ENCODE measurements at places on chromosomes 12 and 14. TPM values are rescaled to one million over a fixed set of nuclear protein-coding genes. Genes with fewer than 3 reads are reported as not detected.
A peak's percentile ranks its signal among the peaks of the same experiment; 100 is the strongest.

- H3K4me3 ChIP-seq = no peak overlapping the region
- H3K27ac ChIP-seq = no peak overlapping the region
- peaks cover 8% of the 10 kb centered on the region for H3K4me1 ChIP-seq
- DNase-seq = peak; percentile 55
These were observed 50.0 kb downstream of the KDM2B start for GRCh38 chr12:121530600-121531355.

GRCh38 chr12:95118788-95119179 is 45.4 kb upstream of the NR2C1 start:
- H3K4me3 ChIP-seq = no peak overlapping the region
- DNase-seq = no peak
- no peaks in the 10 kb centered on the region for H3K4me1 ChIP-seq

GRCh38 chr12:110543252-110543959 is 39.7 kb downstream of the PPTC7 start:
- peaks cover 2% of the 10 kb centered on the region for H3K4me1 ChIP-seq
- H3K4me3 ChIP-seq = no peak overlapping the region
- no peak for DNase-seq
- H3K27me3 ChIP-seq = no peaks in the 10 kb centered on the region
- no peak overlapping the region for H3K27ac ChIP-seq

DNA sequence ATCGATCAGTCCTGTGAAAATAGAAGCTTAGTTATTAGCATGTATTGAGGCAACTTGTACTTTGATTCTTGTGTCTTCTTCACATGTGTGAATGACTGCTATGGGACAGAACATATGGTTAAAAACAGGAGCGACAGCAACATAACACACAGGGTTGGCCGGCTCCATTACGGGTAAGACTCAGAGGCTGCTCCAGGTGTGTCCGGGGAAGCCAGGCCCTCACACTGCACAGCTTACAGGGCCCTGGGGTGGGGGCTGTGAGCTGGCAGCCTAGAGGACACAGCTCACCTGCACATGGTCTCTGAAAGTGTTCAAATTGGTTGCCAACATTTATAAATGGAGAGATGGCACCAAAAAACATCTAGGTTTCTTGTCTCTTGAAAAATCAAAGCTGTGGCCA is 31.1 kb downstream of the TCHP start:
- peaks cover 49% of the 10 kb centered on the region for H3K36me3 ChIP-seq
- no peak overlapping the region for H3K4me3 ChIP-seq
- H3K27me3 ChIP-seq = no peaks in the 10 kb centered on the region
- H3K27ac ChIP-seq = no peak overlapping the region

RD3L gene
- total RNA-seq = not detected

CAPZA3 gene
- not detected for total RNA-seq

DNA sequence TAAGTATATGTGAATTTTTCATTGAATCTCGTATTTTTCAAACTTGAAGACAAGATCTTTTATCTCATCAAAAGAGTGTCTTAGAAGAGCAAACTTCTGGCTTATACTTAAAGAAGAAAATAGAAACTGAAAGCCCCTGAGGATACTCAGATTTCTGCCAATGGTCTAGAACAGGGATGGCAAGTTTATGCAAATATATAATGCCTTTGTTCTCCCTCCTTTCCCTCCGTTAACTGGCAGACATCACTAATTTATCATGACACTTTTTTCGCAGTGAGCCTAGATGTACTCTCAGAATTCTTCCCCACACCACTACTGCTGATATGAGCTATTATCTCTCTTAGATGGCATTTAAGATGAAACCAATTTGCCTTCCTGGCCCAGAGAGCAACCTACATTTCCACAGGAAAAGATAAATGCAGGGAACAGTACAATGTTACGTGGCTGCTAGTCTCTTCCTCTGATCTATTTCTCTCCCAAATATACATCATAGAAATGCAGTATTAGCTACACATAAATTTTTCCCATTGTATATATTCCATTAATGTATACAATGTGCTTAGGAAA is 40.0 kb upstream of the DAAM1 start:
- H3K36me3 ChIP-seq = no peaks in the 10 kb centered on the region
- no peak overlapping the region for H3K4me3 ChIP-seq
- H3K27me3 ChIP-seq = no peaks in the 10 kb centered on the region
- DNase-seq = no peak

KRT79 gene
- total RNA-seq = 0.27 TPM

- H3K36me3 ChIP-seq = peaks cover 38% of the 10 kb centered on the region
- H3K4me3 ChIP-seq = no peak overlapping the region
- H3K27ac ChIP-seq = peak overlapping the region; percentile 69
- H3K4me1 ChIP-seq = peaks cover 56% of the 10 kb centered on the region
These were observed 45.7 kb downstream of the CORO1C start for GRCh38 chr12:108685469-108686260.

DNA sequence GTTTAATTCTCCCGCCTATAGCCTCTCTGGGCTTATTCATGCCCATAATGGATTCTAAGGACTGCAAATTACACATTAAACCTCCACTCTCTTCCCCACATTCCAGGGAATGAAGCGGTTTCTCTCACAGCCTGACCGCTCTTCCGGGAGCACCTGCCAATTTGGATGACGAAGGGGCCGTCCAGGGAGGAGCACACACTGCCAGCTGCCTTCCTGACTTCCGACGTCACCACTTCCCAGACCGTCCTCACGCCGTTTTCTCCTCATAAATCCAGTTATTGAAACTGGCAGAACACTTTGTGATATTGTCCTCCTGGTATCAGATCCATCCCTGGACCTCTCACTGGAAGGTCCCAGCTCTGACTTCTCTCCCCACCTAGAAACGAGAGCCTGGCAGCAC is 87.6 kb downstream of the GCH1 start:
- DNase-seq = no peak
- H3K27me3 ChIP-seq = peaks cover 5% of the 10 kb centered on the region
- no peaks in the 10 kb centered on the region for H3K36me3 ChIP-seq

- no peaks in the 10 kb centered on the region for H3K4me1 ChIP-seq
- DNase-seq = no peak
- H3K36me3 ChIP-seq = no peaks in the 10 kb centered on the region
- no peak overlapping the region for H3K27ac ChIP-seq
These were observed 113.1 kb upstream of the FOXG1 start for GRCh38 chr14:28653521-28653920.

GRCh38 chr14:58769771-58770170 is 132.0 kb downstream of the DACT1 start:
- no peak for DNase-seq
- no peaks in the 10 kb centered on the region for H3K36me3 ChIP-seq
- H3K27me3 ChIP-seq = no peaks in the 10 kb centered on the region

DNA sequence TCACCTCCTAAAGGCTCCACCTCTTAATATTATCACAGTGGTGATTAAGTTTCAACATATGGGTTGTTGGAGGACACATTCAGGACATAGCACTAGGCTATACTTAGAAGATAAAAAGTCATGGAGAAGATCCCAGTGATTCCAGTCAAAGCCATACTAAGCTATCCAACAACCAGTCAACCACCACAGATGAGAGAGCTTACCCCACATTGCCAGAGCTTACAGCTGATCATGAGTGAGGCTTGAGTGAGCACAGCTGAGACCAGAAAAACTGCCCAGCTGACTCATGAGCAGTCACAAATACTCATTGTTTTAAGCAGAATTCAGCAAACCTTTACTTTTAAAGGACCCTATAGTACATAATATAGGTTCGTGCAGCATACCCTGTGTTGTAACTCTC is 85.1 kb downstream of the DRAM1 start:
- no peak overlapping the region for H3K4me3 ChIP-seq
- no peak for DNase-seq
- H3K4me1 ChIP-seq = no peaks in the 10 kb centered on the region

- no peak overlapping the region for H3K4me3 ChIP-seq
- H3K27me3 ChIP-seq = no peaks in the 10 kb centered on the region
- H3K4me1 ChIP-seq = no peaks in the 10 kb centered on the region
- DNase-seq = no peak
- no peak overlapping the region for H3K27ac ChIP-seq
These were observed 614.9 kb downstream of the VRK1 start for GRCh38 chr14:97411938-97412612.

DNA sequence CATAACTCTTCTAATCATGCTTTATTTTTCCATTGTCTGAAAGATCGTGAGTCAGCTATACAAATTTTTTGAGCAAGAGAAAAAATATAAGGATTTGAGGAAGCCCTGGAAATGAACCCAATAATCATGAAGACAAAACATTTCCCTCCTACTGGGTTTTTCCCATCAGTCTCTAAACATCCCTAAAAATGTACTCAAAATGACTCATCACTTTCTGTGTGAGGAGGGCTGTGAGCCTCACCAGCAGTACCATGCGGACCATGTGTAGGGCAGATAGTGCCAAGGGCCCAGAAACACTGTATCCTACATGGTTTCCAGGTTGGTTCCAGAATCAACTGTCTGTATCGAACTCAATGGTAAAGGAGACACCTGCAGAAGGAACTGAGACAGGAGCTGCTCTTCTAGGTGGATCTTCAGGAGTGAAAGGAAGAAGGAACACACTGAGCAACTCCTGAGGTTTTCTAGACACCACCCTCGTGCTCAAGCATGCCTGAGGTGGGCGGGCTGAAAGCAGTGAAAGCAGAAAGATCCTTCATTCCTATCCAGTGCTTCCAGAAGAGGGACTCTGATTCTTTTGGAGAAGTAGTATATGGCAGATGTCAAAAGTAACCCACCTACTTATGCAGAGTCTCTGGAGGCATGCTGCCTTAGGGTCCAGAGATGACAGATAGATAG is 48.6 kb upstream of the RHOJ start:
- DNase-seq = no peak
- H3K27me3 ChIP-seq = no peaks in the 10 kb centered on the region
- H3K4me3 ChIP-seq = no peak overlapping the region

DNA sequence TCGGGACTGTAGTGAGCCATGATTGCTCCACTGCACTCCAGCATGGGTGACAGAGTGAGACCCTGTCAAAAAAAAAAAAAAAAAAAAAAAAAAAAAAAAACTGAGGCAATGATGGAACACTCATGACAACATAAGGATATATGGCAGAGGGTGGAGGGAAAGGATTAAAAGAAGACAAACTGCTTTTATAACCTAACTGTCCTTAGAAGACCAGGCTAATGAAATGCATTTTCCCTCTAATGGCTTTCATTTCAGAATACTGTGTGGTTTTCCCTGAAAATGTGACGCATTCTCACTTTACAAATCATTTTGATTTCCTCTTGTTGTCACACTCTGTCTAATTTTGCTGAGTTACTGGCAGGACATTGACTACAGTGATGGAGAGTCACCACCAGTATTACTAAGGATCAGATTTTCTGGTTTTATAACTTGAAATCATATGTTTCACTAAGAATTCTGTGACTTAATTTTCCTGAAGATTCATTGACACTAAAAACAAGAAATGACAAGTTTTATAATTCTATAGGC is 137.6 kb upstream of the SSTR1 start:
- no peaks in the 10 kb centered on the region for H3K4me1 ChIP-seq
- no peak overlapping the region for H3K27ac ChIP-seq
- no peaks in the 10 kb centered on the region for H3K36me3 ChIP-seq
- no peaks in the 10 kb centered on the region for H3K27me3 ChIP-seq
- no peak overlapping the region for H3K4me3 ChIP-seq
- DNase-seq = no peak

USP30 gene
- total RNA-seq = 9.8 TPM

DNA sequence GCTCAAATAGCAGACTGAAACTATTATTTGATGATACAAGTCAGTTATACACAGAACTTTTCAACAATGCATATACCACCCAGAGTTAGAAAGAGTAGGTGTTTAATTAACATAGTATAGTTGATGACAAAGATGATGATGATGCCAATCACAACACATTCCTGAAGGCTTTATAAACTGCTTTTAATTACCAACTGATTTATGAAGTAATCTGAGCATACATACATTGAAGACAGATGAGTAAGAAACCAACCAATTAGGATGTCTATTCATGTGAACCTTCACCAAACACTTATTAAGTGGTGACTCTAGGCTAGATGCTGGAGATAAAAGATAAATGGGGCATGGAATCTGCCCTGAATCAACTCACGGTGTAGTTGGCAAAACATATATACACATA is 600.9 kb upstream of the FLRT2 start:
- no peak overlapping the region for H3K27ac ChIP-seq
- H3K4me3 ChIP-seq = no peak overlapping the region
- no peaks in the 10 kb centered on the region for H3K4me1 ChIP-seq
- DNase-seq = no peak

GRCh38 chr12:75684678-75685616 is 173.5 kb upstream of the KRR1 start:
- DNase-seq = peak; percentile 28
- no peaks in the 10 kb centered on the region for H3K36me3 ChIP-seq
- H3K4me3 ChIP-seq = no peak overlapping the region
- peaks cover 18% of the 10 kb centered on the region for H3K4me1 ChIP-seq

DNA sequence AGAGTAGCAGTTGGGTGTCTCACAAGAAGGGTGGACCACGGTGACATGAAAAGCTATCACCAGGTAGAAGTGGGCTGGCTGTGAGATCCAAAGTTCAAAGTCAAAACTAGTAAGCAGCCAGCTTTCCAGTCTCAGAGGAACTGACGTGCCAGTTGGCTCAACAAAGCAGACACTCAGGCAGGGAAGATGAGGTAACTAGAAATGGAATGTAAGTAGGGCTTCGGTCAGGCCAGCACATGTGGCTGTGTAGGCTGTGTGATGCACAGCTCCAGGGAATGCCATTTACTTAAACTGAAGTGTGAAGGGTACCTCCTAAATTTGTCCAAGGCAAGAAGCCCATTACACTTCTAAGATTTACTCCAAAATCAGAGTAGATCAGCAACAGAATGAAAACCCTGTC is 43.6 kb downstream of the PTPRR start:
- no peaks in the 10 kb centered on the region for H3K36me3 ChIP-seq
- no peak for DNase-seq
- no peaks in the 10 kb centered on the region for H3K27me3 ChIP-seq
- no peak overlapping the region for H3K4me3 ChIP-seq
- H3K4me1 ChIP-seq = no peaks in the 10 kb centered on the region

SLCO1B1 gene
- not detected for total RNA-seq

THAP2 gene
- 5.7 TPM for total RNA-seq

- H3K36me3 ChIP-seq = no peaks in the 10 kb centered on the region
- H3K27me3 ChIP-seq = no peaks in the 10 kb centered on the region
- H3K4me3 ChIP-seq = no peak overlapping the region
- peaks cover 2% of the 10 kb centered on the region for H3K4me1 ChIP-seq
These were observed 308.6 kb downstream of the CCDC91 start for GRCh38 chr12:28498850-28499249.

DNA sequence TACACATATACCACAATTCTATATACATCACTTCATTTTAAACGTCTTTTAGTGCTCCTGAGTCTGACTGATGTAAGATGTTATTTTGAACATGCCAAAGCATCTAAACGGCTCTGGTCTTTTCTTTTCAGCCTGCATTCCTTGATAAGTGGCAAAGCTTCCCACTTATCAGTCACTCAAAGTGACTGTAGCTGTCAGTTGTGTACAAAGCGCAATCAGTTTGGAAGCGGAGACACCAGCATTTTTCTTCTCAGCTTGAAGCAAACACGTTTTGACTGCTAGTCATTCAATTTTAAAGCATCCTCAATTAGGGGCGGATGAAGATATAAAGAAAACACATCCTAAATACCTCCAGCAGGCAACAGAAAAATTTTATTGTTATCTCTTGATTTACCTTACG is 226.8 kb downstream of the SOX5 start:
- H3K36me3 ChIP-seq = peaks cover 13% of the 10 kb centered on the region
- H3K4me3 ChIP-seq = peak overlapping the region; percentile 11
- peaks cover 7% of the 10 kb centered on the region for H3K4me1 ChIP-seq
- peak; percentile 72 for DNase-seq
- H3K27ac ChIP-seq = peak overlapping the region; percentile 81
- no peaks in the 10 kb centered on the region for H3K27me3 ChIP-seq

- DNase-seq = no peak
- H3K36me3 ChIP-seq = peaks cover 67% of the 10 kb centered on the region
- H3K4me3 ChIP-seq = no peak overlapping the region
- no peaks in the 10 kb centered on the region for H3K4me1 ChIP-seq
- no peaks in the 10 kb centered on the region for H3K27me3 ChIP-seq
These were observed 42.6 kb downstream of the GPATCH2L start for GRCh38 chr14:76194327-76194726.

Data from K562 (cell line).